ENCODE measurements at places on chromosomes 2 and 18. TPM values are rescaled to one million over a fixed set of nuclear protein-coding genes. Genes with fewer than 3 reads are reported as not detected.
A peak's percentile ranks its signal among the peaks of the same experiment; 100 is the strongest.

Gene CD207
- not detected for total RNA-seq

Gene RAPGEF4
- total RNA-seq: 12.8 TPM

DNA sequence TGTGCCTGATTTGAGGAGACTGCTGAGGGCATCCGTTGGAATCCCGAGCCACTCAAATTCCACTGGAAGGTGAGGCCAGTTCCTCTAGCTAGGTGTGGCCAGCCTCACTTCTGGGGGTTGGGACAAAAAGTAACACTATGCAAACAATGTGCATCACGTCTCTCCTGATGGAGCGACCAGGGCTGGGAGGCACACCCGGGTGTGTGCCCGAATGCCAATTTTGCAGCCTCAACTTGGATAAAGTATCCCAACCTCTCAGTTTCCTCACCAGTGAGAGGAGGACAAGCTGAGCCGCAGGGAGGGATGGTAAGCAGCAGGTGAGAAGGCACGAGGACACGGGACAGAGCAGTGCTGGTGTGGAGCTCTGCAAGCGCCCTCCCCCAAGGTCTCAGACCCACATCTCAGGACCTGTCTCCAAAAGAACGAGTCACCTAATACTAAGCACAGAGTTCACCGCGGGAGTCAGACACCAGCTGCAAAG, 218.3 kb downstream of the HAUS1 start:
- DNase-seq: no peak

DNA sequence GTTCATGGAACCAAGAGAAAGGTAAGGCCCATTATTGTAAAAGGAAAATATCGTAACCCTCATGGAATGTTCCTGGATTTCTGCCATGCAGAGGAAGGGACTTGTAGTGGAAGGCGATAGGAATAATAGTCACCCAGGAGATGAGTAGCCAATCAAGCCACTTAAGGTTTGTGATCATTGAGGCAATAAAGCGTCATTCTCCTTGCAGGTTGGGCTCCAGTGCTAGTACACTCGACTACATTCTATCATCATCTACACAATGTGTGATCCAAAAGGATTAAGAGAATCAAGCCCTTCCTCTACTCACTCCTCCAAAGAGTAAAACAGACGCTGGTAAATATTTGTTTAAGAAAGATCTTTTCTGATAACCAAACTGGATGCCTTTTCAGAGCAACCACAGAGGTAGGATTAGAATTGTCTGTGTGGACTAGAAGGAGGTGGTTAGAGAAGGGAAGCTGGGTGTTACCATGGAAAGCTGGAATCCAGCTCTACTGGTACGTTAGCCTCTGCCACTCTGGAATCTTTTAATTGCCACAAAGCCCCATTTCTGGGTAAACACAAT, 245.7 kb downstream of the IKZF2 start:
- no peak for DNase-seq

Gene SMAD4
- 54.6 TPM for total RNA-seq

Gene FOXD4L1
- total RNA-seq: 0.10 TPM

DNA sequence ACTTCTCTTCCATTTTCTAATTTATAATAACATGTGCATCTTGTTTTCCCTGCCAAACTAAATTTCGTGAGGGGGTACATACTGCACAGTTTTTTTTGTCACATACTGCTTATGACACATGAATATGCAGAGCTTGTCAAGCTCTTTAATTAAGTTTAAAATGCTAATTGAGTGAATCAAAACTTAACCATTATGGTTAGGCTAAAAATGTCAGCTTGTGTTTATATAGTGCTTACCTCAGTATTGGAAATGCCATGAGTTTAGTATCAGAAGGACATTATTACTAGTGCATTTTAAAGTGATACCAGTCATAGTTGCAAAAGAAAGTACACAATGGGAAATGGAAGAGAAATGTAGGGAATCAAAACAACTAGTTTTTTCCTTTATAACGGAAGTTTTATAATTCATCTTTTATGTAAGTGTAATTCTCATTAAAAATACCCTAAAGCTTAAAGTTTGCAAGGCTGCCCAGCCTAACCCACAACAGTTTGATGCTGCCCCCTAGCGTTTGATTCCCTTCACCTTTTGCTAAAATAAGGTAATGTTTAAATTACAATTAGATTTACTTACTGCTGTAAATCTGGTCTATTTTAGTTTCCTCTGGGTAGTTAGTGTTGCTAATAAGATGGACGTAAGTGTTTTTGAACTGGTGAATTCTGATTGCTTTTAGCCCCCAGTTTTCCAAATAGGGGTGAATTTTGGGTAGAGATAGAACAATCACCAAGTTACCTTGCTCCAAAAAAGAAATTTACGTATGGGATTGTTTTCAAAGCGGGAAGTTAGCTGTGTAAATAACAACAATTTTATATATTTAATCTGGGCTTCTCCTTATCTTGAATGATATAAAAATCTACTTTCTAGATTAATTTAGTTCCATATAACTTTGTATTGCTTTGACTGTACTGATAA, 3.2 kb downstream of the SLC39A10 start:
- DNase-seq: peak; percentile 60

DNA sequence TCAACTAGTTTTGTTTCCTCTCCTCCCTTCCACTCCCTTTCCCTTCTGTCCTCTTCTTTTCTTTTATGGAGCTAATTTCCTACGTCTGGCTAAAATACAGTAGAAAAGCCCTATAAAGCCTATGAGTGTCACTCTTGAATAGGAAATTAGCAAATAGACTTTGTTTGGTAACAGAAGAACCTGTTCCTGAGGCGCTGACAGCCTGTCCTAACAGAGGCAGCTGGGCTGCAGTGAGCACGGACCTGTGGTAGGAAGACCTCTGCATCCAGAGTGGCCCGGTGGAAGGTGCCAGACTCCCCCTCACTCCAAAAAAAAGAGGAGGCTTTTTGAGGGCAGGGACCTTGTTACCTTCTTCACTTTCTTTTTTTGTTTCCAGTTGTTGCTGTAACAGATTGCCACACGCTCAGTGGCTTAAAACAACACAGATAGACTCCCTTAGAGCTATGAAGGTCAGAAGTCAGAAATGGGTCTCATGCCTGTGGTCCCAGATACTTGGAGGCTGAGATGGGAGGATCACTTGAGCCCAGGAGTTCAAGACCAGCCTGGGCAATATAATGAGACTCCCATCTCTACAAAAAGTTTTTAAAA, 81.2 kb upstream of the TXNDC2 start:
- no peak for DNase-seq

Gene SERPINB7
- total RNA-seq: not detected

GRCh38 chr18:75244351-75245313, 34.0 kb downstream of the TSHZ1 start:
- no peak for DNase-seq

DNA sequence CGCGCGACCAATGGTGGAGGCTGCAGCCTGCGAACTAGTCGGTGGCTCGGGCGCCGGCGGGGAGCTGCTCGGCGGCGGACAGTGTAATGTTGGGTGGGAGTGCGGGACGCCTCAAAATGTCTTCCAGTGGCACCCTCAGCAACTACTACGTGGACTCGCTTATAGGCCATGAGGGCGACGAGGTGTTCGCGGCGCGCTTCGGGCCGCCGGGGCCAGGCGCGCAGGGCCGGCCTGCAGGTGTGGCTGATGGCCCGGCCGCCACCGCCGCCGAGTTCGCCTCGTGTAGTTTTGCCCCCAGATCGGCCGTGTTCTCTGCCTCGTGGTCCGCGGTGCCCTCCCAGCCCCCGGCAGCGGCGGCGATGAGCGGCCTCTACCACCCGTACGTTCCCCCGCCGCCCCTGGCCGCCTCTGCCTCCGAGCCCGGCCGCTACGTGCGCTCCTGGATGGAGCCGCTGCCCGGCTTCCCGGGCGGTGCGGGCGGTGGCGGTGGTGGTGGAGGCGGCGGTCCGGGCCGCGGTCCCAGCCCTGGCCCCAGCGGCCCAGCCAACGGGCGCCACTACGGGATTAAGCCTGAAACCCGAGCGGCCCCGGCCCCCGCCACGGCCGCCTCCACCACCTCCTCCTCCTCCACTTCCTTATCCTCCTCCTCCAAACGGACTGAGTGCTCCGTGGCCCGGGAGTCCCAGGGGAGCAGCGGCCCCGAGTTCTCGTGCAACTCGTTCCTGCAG, at the start of gene HOXD9:
HOXD9 (plus strand) TSS at position 37 of the 728 bp plus-strand sequence; CDS start at position 87, 50 bp downstream.
- DNase-seq: no peak

GRCh38 chr2:230762317-230762896, 49.8 kb downstream of the CAB39 start:
- DNase-seq: no peak

DNA sequence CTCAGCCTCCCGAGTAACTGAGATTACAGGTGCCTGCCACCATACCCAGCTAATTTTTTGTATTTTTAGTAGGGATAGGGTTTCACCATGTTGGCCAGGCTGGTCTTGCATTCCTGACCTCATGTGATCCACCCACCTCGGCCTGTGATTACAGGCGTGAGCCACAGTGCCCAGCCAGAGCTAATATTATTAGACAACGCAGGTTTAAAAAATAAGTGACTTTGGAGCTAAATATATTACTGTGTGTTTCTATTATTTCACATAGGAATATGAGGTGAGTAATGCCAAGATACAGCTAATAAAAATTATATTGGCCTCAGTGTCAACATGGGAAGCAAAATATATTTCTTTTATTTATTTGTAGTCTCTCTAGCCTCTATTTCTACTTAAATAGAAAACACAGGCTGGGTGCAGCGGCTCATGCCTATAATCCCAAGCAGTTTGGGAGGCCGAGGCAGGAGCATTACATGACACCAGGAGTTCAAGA, 120.2 kb downstream of the C2orf74 start:
- no peak for DNase-seq

- DNase-seq: no peak
These were observed 48.2 kb upstream of the SLC14A2 start for GRCh38 chr18:45567123-45567522.
